ENCODE measurements at places on chromosomes 12 and 14. TPM values are rescaled to one million over a fixed set of nuclear protein-coding genes. Genes with fewer than 3 reads are reported as not detected.

Gene MYBPC1
- not detected for total RNA-seq

Gene PELI2
- 14.1 TPM for total RNA-seq

Gene TGM1
- 0.36 TPM for total RNA-seq

Gene POTEM
- total RNA-seq, result not detected

Gene RNF10
- total RNA-seq, result 122 TPM

All from osteoblast (primary cell).